Activated naive CD4-positive, alpha-beta T cell (primary cell): ENCODE measurements at places on chromosomes 3 and 15.
A peak's percentile ranks its signal among the peaks of the same experiment; 100 is the strongest.

DNA sequence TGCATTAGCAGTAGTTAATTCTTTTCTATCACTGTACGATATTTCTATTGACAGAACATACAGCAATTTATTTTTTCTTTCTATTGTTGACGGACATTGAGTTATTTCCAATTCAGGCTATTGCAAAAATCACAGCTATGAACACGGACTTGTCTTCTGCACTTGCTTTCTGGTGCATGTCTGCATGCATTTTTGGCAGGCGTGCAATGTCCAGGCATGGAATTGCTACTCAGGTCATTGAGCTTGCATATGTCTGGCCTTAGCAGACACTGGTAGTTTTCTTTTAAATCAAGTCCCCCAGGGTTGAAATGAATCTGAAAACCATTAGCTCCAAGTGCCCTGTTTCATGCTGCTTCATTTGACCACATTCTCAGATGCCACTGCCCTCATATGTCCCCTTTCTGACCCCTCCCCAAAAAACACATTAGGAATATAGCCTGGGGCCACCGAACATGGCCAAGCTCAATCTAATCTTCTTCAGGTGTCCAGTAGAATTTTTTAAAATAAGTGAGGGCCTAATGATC is 72.8 kb downstream of the LRIG1 start:
- no peak for DNase-seq

- no peak for DNase-seq
These were observed 1.8 kb downstream of the SCAMP5 start for GRCh38 chr15:74997141-74997540.

GRCh38 chr15:60254416-60254815 is 143.4 kb downstream of the ANXA2 start:
- no peak for DNase-seq

DNA sequence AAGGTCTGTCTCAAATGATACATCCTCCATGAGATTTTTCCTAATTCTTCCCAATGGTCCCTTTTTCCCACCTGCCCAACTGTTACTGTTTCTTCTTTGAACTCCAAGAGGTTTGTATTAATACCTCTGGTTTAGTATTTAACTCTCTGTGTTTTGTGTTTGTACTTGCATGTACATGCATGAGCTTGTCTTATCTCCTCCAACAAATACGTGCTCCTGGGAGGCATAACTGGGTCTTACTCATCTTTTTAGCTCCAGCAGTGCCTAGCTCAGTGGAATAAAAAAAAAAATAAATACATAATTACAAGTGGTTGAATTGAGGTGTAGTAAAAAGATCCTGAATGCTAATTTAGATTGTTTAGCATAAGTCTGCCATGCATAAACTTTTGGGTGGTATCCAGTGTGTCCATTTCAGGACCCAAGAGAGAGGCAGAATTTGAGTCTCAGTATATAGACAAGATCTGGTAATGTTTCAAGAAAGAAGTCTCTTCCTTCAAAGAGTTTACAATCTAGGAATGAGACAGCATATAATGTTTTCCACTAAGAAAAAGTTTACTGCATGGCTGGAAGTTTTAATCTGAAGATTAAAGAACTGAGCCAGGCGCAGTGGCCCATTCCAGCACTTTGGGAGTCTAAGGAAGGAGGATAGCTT is 1.7 kb upstream of the LYSMD2 start:
- no peak for DNase-seq

DNA sequence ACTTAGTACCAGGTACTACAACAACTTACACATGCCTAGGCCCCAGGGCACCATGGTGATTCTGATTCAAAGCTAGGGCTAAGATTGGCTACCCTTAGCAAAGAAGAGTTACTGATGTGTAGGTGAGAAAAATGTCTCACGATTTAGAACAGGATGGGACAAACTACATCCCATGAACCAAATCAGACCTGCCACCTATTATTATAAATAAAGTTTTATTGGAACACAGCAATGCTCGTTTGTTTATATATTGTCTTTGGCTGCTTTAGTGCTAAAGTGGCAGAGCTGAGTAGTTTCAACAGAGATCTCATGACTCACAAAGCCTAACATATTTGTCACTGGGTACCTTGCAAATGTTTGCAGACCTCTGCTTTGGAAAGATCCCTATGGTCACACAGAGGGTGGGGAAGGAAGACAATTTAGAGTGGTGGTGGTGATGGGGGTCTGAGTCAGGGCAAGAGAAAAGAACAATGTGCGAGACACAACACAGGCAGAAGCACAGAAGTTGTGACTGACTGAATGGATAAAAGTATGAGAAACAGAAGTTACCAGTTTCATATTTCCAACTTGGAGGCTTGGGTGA is 770.6 kb upstream of the CFAP20DC start:
- no peak for DNase-seq

DNA sequence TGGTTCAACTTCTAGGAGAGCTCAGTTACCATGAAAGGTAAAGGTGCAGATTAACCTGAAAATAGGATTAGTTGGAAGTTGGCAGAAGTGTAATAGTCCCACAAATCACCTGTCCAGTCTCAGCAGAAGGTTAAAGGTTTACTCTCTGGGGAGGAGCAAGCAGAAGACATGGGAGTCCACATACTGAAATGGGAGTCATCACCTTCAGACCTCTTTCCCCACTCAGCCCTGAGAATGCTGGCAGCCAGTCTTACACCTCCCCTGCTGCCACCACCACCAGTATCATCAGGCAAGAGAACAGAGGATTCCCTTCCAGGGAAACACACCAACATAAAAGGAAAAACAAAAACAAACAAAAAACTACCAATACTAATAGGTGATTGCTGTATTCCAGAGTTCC is 13.8 kb upstream of the PLA2G4D start:
- no peak for DNase-seq

DNA sequence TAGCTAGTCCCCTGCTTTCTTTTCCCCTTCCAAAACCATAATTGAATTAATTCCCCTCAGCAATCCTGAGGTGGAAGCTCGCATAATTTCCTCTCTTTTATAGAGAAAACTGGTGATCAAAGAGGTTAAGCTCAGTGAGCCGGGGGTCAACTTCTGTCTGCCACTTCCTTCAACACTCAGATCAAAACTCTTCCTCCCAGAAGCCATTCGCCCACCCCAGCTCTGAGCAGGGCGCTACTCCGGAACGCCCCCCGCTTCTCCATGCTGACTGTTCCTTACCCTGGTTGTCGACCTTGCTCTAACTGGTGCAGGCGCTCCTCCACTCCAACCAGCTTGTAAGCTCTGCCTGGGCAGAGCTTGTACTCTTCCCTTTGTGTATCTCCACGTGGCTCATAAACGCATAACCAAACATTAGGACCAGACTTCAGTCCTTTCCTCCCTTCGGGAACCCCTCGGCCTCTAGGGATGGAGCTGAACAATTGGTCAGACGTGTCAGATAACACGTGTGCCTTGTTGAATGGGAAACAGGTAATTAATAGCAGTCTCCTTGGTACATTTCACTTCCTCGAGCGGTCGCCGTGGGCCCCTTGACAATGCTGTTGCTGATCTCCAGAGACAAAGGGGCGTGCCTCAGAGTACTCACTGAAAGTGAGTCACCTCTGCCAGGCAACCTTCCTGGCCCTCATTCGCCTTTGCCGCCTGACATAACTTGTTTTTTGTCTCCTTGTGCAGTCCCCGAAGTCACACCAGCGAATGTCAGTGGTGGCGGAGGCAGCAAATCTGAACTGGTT is 71.8 kb downstream of the IL5RA start:
- no peak for DNase-seq

DNA sequence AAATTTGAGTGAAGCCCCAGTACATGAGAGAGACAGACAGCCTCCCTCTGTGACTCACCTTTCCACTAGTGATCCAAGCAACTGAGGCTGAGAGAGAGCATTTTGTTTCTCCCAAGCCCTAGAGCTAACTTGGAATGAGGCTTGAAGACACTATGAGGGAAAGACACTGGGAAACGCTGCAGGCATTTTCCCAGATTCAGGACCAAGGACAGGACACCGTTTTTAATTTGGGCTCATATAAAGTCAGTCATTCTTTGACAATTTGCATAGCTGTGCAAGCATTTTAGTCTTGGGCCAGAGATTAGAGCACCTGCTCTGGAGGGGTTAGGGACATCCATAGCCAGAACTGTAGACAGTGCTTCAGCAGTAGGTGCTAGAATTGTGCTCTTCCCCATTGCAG is 249.0 kb downstream of the AGBL1 start:
- DNase-seq, result no peak

GRCh38 chr3:115186351-115187148 is 39.5 kb upstream of the ZBTB20 start:
- no peak for DNase-seq

DNA sequence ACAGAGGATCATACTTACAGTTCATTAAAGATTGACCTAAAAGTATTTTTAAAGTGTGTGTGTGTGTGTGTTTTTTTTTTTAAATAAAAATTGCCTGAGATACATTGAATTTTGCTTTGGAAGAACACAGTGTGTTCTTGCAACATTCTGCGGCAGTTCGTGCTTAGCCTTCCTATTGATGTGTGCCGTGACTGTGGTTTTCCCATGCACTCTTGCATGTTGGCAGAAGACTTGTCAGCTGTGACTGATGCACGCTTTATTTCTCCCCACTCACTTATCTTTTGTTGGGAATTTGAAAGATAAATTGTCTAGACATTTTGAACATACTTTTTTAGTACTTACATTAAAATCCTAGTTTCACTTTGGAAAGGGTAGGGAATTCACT is 136.3 kb upstream of the LRRFIP2 start:
- DNase-seq, result no peak

DNA sequence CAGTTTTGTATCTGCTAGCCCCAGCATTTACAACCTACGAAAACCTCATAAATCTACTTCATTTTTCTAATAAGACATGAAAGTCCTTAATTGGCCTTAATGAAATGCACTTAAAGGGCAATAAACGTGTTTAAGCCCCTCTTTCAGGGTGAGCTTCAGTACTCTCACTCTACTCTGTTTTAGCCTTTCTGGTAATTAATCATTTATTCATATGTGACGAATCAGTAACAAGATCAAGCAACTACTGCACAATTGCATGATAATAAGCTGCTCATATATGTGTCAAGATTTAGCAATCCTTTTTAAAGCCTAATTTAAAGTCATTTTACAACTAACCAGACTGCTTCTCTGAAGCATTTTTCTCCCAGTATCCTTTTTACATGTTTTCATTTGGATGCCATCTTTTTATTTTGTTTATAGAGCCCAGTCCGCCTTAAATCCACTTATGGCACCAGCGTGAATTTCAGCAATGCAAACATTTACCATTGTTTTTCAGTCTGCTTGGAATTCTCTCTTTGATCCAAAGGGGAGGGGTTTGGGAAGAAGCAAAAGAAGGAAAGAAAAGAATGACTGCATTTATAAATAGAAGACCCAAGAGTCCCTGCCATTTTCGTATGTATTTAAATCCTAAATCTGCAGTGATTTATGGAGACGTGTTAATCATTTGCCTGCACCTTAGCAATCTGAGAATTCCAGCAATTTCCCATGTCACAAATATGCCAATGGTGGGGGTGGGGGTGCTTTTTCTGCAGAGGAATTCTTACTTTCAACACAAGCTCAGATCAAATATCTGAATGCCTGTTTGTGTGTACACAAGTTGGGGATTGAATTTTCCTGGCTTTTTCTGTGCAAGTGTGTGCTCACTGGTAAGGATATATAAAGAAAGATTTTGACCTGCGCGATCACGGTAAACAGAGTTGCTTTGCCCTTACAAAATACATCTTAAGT is 230.8 kb upstream of the TBC1D5 start:
- no peak for DNase-seq

DNA sequence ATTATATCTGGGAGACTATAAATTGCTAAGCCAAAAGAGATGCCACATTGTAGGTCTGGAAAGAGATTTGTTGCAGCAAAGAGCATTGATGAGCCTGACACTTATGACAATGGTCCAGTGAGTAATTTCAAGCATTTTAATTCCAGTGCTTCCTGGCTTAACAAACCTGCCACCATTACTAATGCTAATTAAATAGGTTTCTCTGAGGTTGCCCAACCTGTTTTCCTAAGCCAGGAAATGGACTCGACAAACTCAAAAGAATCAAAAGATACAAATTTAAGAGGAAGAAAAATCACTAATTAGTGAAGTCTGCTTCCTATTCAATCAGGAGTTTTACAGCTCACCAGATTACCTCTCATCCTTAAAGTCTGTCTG is 36.7 kb upstream of the CTDSPL start:
- DNase-seq, result no peak

- no peak for DNase-seq
These were observed 138.6 kb downstream of the FBLN2 start for GRCh38 chr3:13687517-13687943.

DNA sequence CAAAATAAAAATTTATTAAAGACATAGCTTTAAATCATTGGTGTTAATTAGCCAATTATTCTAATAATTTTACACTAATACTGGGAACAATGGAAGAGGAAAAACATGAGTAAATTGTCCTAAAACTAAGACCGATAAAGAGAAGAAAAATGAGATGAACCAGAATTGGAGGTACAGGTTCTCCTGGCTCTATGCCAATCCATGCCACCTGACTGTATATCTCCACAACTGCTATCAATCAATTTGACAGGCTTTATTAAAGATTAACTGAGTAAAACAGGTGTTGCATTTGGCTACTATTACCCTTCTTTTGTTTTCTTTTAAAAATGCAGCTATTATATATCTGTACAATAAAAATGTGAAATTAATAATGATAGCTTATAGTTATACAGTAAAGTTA is 850.0 kb downstream of the CADM2 start:
- no peak for DNase-seq

DNA sequence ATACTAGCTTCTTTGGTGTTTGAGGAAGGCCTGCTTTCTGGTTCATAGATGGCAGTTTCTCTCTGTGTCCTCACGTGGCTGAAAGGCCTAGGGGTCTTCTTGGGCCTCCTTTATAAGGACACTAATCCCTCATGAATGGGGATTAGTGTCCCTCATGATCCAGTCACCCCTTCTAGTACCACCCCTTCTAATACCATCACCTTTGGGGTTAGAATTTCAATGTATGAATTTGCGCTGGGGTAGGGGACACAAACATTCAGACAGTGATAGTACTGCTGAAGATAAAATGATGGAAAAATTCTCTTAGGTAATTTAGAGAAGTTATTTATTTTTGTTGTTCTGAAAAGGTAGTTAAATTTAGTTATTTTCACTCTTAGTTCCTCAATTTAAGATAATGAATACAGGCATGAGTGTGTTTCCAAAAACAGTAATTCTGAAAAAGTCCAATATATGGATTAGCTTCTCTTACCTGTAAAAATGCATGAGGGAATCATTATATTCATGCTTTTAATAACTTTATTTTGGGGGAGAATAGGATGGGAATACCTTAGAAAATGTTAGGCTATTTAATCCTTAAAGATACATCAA is 103.6 kb downstream of the FNDC3B start:
- no peak for DNase-seq

GRCh38 chr15:63226966-63227401 is 37.6 kb downstream of the RAB8B start:
- DNase-seq, result no peak

- no peak for DNase-seq
These were observed 6.8 kb downstream of the UBL7 start for GRCh38 chr15:74453925-74454763.

GRCh38 chr3:13495921-13496723 is 16.0 kb downstream of the HDAC11 start:
- peak; percentile 29 for DNase-seq

GRCh38 chr15:81168131-81168526 is 28.6 kb upstream of the IL16 start:
- DNase-seq, result no peak

- DNase-seq, result no peak
These were observed 9.4 kb downstream of the AKAP13 start for GRCh38 chr15:85389772-85390171.
